ENCODE measurements at places on chromosomes 16 and 17.

DNA sequence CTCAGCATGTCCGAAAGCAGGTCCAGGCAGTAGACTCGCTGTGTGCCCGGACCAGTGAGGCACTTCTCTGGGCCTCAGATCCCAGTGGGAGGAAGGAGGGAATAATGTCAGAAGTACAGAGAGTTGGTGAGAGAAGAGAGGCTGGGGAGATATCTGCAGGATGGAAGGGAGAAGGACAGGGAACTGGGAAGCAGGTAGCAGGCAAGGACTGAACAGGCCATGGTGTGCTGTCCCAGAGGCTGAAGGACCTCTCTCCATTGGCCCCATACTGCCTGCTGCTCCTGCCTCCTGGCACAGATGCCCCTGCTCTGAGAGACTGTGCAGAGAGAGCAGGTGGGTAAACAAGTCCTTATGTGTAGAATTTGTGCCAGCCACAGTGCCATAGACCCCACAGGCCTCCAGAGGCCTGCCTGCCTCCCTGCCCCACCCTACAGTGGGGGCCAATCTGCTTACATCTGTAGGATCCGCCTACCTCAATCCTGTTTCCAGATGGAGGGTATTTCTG is 34.2 kb upstream of the CRHR1 start:
- DNase-seq = no peak

- DNase-seq = no peak
Observed at GRCh38 chr17:6753006-6753445, 2.8 kb upstream of the XAF1 start.

GRCh38 chr17:29929006-29929532 is 959 bp downstream of the SSH2 start:
- peak; percentile 4 for DNase-seq

DNA sequence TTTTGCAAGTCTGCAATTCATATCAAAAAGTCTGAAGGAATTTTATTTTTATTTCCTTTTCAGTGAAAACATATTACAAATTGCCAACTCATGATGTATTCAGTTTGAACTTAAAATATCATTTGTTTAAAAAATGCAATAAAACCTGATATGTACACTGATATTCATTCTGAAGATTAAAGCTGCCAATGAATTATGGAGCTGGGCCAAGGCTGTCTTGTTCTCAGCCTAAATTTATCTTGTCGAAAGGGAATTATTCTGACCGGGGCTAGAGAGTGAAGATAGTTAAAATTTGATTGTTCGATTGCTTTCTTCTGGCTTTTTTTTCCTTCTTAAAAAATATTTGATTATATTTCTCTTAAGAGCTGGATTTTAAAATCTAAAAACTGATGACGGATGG is 54.0 kb upstream of the RBFOX1 start:
- DNase-seq = no peak

Data from neural crest cell (in vitro differentiated cells).